ENCODE measurements at places on chromosomes 11 and 22.

DNA sequence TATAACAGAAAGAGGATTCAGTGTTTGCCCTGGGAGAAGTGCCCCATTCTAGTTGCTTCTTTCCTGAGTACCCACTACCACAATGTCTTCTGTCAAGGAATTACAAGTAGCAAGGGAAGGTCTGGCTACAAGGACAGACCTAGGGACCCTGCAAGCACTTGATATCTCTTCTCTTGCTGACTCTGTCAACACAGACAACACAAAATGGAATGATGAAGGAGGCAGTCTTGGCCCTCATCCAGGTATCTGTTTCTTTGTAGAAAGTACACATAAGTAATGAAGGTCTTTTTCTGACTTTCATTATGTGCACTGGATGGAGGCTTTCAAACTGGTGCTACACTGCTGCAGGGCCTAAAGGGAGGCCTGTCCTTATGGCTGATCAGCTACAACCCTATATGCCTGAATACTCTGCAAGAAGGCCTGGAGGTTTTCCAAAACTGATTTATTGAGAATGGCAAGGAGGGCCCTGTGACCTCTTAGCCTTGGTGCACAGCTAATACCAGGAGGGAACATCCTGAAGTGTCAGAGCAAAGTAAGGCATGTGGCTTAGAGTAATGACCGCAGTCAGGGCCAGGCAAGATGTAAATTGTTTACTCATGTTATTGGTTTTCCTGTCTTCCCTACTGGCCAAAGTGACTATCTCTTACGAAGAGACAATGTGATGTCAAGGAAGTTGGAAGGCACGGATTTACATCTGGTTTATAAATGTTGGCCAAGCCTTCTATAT, 31.2 kb downstream of the GAB2 start:
- no peak for DNase-seq

GRCh38 chr11:20163783-20164481, 3.7 kb upstream of the DBX1 start:
- DNase-seq = no peak

DNA sequence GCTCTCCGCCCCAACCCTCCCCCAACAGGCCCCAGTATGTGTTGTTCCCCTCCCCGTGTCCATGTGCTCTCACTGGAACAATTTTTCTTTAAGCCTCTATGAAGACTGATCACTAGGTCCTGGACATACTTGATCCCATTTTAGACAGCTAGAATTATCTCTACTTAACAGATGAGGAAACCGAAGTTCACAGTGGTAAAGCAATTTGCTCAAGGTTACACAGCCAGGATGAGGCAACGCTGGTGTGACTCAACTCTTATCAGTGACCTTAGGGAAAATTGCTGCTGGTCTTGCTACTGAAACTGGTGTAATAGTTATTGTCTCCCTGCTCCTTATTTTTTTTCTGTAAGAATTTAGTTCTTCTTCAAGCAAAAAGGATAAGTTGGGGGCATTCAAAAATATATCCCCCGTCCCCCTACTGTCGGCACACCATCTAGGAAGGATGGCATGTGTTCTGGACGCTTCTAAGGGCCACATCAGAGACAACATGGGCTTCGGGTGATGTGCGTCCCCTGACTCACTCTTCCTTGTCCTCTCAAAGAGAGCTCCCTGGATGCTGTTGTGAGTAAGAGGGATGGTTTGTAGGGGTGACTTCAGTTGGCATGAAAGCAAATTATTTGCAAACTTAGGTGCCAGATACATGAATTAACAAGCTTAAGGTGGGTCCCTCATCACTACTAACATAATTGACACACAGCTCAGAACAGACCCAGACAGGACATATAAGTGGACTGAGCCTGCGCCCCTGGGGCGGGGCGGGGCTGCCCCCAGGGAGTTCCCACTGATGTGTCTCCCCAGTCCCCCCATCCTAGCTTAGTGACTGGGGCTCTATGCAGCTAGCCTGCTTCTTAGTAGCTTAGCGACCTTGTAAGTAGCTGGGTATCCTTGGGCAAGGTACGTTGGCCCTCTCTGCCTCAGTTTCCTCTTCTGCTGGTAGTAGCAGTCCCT, 23.6 kb upstream of the ALX4 start:
- peak; percentile 46 for DNase-seq

- DNase-seq = peak; percentile 35
These were observed 4.2 kb downstream of the ELF5 start for GRCh38 chr11:34509336-34509876.

- no peak for DNase-seq
These were observed 3.9 kb upstream of the RAB38 start for GRCh38 chr11:88179141-88179540.

DNA sequence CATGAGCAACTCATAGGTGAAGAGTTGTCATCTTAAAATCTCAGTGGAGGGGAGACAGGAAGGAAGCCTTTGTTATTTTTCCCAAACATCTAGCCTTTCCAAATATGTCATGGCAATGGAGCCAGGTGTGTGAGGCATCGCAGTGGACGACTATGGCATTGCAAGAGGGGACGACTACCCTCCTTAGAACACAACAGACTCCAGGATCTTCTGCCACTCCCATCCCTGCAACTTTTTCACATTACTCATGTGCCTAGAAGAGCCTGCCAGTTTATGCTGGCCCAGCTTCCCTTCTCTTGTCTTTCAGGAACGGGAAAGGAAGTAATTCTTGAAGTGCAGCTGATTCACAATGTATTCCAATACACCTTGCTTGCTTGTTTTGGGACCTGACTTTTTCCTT, 1008.4 kb downstream of the OPCML start:
- DNase-seq = no peak

GRCh38 chr11:111206472-111206871, 39.1 kb upstream of the POU2AF2 start:
- no peak for DNase-seq

GRCh38 chr11:74492974-74493790, at the start of gene LIPT2:
Gene LIPT2 (minus strand): TSS chr11:74493724. CDS start chr11:74493703, 21 bp downstream.
- peak; percentile 93 for DNase-seq

DNA sequence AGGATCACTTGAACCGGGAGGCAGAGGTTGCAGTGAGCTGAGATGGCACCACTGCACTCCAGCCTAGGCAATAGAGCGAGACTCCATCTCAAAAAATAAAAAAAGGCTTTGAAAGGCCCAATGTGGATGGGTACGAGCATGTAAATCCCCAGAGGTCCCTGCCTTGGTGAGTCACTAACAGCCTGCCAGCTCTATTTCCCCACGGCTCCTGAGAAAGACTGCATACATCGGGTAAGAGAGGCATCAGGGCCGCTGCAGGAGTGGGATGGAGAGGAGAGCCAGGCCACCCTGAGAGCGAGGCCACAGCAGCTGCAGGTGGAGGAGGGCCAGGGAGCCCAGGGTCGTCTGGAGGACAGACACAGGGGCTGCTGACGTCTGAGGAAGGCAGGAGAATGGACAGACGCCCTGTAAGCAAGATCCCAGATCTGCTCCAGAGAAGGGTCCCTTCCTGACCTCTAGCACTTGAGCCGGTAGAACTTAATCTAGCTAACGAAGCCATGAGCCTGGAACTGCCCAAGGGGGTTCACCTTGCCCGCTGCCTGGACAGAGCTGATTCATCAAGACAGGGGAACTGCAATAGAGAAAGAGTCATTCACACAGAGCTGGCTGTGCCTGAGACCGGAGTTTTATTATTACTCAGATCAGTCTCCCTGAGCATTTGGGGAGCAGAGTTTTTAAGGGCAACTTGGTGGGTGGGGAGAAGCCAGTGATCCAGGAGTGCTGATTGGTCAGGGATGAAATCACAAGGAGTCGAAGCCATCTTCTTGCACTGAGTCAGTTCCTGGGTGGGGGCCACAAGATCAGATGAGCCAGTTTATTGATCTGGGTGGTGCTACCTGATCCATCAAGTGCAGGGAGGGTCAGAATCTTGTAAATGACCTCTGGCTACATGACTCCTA, 5.1 kb upstream of the KRTAP5-9 start:
- peak; percentile 56 for DNase-seq

DNA sequence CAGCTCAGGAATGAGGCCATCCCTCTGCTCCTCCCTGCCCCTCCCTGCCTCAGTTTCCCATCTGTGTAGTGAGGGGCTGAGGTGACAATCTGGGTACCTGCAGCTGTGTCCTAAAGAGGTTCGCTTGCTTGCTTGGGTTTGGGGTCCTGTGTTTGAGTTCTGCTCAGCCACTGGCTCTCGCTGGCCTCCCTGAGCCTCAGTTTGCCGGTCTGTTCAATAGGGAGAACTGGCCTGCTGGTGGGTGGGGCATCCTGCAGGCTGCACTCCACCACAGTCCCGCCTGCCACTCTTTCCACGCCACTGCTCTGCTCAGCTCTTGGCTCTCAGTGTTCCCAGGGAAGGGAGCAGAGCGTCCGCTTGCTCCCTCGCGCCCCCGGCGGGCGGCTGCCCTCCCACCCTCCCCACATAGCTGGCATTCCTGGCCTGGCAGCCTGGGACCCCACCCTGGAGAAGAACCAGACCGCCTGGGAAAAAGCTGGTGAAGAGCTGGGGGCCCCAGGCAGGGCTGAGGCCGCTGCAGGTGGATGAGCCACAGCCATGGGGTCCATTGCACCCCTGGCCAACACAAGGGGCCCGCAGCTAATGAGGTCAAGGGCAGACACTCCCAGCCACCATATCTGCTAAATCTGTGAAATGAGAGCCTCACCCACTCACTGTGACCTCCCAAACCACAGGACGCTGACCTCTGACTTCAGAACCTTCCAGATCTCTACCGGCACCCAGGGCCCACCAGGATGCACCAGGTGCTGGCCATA, 15.1 kb downstream of the WNT7B start:
- DNase-seq = no peak

- peak; percentile 42 for DNase-seq
These were observed 13.5 kb upstream of the TMA7B start for GRCh38 chr22:39946503-39947219.

DNA sequence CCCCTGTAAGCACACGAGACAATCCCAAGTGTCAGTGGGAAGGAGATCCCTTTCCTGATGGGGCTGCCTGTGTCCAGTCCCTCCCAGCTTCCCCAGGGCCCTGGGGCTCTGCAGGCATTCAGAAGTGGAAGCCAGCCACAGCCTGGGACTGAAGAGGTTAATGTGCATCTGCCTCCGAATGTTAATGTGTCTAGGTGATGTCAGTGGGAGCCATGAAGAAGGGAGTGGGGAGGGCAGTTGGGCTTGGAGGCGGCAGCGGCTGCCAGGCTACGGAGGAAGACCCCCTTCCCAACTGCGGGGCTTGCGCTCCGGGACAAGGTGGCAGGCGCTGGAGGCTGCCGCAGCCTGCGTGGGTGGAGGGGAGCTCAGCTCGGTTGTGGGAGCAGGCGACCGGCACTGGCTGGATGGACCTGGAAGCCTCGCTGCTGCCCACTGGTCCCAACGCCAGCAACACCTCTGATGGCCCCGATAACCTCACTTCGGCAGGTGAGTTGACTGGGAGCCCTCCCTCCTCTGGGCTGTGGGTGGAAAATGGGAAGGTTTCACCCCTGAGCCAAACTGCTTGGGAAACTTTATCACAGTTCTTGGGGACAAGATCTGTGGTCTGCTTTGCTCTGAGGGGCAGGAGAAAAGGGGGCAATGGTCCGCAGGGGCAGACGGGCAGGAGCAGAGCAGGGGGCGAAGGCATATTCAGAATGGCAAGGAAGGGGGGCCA, at the start of gene MCHR1:
TSS of gene MCHR1 (plus strand) at position 236 of the 715 bp plus-strand sequence. CDS start at position 405, 169 bp downstream.
- no peak for DNase-seq

DNA sequence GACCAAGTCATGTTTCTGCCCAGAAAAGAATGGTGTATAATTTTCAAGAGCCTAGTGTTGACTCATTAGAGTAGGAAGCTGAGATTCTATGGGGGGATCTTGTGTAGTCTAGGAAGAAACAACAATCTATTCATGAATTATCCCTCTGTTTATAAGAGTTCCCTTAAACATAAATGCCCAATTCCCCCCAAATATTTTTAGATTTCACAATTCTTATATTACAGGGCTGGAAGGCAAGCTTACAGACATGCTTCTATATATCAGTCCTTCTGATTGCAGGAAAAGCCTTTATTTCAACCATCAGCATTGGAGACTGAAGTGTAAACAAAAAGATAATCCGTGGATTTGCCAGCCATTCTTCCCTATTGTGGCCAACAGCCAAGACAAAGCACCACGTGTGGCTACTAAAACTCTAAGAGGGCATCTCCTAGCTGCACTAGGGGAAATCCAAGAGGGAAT, 71.4 kb downstream of the NAT10 start:
- peak; percentile 16 for DNase-seq
